ENCODE measurements at places on chromosomes 1 and 21.
A peak's percentile ranks its signal among the peaks of the same experiment; 100 is the strongest.

- no peak for DNase-seq
- no peaks in the 10 kb centered on the region for H3K36me3 ChIP-seq
- H3K27me3 ChIP-seq: no peaks in the 10 kb centered on the region
- peak overlapping the region; percentile 96 for H3K4me3 ChIP-seq
- H3K27ac ChIP-seq: peak overlapping the region; percentile 28
- peaks cover 9% of the 10 kb centered on the region for H3K4me1 ChIP-seq
Measured at GRCh38 chr21:32726839-32727686, 750 bp downstream of the SYNJ1 start.

DNA sequence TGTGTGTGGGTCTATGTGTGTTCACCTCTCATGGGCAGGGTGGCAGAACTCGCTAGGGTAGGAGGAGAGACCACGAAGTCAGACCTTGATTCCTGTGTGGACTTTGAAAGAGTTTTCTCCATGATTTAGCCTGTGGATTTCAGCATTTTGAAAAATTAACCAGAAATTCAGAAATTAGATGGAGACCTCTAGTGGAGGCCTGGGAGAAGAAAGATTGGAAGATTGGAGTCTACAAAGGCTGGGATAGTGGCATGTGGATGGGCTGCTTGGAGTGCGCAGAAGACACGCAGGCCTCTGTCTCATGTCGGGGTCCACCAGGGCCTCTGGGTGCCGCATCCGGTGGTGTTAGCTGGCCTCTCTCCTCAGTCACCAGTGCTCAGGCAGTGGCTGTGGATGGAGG is 18.9 kb upstream of the IGSF5 start:
- peaks cover 10% of the 10 kb centered on the region for H3K4me1 ChIP-seq
- no peak for DNase-seq
- no peaks in the 10 kb centered on the region for H3K27me3 ChIP-seq
- H3K27ac ChIP-seq: 0 out of 2 replicates have a peak overlapping the region, but pooled peaks have one; percentile 55

GRCh38 chr1:5754817-5755551 is 237.2 kb downstream of the NPHP4 start:
- no peak overlapping the region for H3K27ac ChIP-seq
- H3K27me3 ChIP-seq: peaks cover 3% of the 10 kb centered on the region
- H3K36me3 ChIP-seq: no peaks in the 10 kb centered on the region
- peaks cover 37% of the 10 kb centered on the region for H3K4me1 ChIP-seq

- H3K4me1 ChIP-seq: peaks cover 31% of the 10 kb centered on the region
- DNase-seq: no peak
- H3K4me3 ChIP-seq: no peak overlapping the region
Measured at GRCh38 chr1:166170075-166170474, 3.3 kb upstream of the FAM78B start.

GRCh38 chr1:205794011-205794730 is 18.8 kb downstream of the SLC41A1 start:
- H3K27me3 ChIP-seq: no peaks in the 10 kb centered on the region
- H3K27ac ChIP-seq: no peak overlapping the region
- H3K4me1 ChIP-seq: 0 out of 2 replicates have a peak, but pooled peaks cover 6% of the 10 kb centered on the region
- H3K36me3 ChIP-seq: peaks cover 51% of the 10 kb centered on the region
- no peak overlapping the region for H3K4me3 ChIP-seq

- no peak overlapping the region for H3K27ac ChIP-seq
- peaks cover 53% of the 10 kb centered on the region for H3K27me3 ChIP-seq
- H3K36me3 ChIP-seq: no peaks in the 10 kb centered on the region
- H3K4me1 ChIP-seq: peaks cover 11% of the 10 kb centered on the region
Measured at GRCh38 chr1:41662061-41662764, 177.7 kb upstream of the EDN2 start.

GRCh38 chr1:87284456-87285240 is 44.0 kb upstream of the LMO4 start:
- no peaks in the 10 kb centered on the region for H3K36me3 ChIP-seq
- H3K27me3 ChIP-seq: no peaks in the 10 kb centered on the region
- no peak overlapping the region for H3K27ac ChIP-seq
- no peak for DNase-seq

DNA sequence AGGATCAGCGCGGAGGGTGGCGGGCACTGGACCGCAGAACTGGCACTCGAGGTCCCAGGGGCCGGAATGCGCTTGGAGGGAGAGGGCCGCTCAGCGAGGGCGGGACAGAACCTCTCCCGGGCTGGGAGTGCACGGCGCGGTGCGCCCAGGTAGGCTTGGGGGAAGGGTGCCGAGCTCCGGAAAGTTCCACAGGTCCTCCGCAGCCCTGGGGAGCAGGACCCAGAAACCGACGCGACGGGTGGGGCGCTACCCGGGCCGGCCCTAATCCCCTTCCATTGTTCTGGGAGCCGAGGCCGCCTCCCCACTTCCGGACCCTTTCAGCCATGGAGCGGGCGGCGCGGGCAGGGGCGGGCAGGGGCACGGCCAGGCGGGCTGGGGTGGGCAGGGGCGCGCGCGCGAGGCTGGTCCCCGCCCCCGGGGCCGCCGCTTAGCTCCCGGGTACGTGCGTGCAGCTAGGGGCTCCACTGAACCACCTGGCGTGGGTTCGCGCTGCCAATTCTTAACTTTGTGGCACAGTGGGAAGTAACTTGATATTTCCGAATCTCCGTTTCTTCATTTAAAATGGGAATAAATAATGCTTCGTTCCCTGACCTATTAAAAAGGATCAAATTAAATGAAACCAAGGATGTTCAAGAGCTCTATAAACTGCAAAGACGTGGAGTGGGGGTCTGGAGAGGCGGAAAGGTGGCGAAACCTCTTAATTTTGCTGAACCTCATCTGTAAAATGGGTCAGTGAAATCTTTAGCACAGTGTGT is 20.7 kb downstream of the LGR6 start:
- H3K4me3 ChIP-seq: peak overlapping the region; percentile 87
- H3K36me3 ChIP-seq: no peaks in the 10 kb centered on the region
- peaks cover 20% of the 10 kb centered on the region for H3K27me3 ChIP-seq
- DNase-seq: peak; percentile 61
- peaks cover 18% of the 10 kb centered on the region for H3K4me1 ChIP-seq

GRCh38 chr1:81452693-81453366 is 347.9 kb upstream of the ADGRL2 start:
- H3K4me3 ChIP-seq: no peak overlapping the region
- H3K27ac ChIP-seq: no peak overlapping the region
- no peaks in the 10 kb centered on the region for H3K36me3 ChIP-seq
- H3K4me1 ChIP-seq: peaks cover 28% of the 10 kb centered on the region
- no peak for DNase-seq

DNA sequence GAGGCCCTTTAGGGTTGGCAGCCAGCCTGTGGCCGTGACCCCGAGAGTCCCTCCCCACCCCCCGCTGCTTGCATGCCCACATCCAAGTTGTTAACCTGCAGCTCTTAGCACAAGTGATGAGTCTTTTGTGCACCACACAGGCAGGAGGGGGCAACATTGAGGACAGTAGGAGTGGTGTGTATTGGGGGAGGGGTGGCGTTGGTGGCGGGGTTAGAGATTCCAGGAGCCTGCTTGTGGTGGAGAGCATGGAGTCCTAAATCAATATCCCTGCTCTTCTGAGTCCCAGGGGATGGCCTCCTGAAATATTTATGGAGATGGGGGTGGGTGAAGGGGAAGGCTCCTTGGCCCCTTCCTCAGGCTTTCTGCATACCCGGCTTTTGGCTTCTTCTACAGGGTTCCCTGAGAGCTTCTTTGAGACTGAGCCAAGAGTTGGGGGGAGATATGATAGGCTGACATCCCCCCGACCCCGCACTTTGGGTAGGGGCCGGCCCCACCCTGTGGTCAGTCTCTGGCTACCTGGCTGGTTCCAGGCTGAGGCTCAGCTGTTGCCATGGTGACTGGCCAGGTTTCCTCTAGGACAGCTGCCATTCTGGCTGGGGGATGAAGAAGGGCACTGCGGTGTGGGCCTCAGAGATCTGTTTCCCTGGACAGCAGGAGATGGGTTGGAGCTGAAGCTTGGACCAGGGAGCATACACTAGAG is 5.0 kb downstream of the CHRNB2 start:
- peaks cover 5% of the 10 kb centered on the region for H3K36me3 ChIP-seq
- H3K4me1 ChIP-seq: peaks cover 23% of the 10 kb centered on the region
- no peak overlapping the region for H3K27ac ChIP-seq
- DNase-seq: peak; percentile 23
- H3K4me3 ChIP-seq: no peak overlapping the region
- peaks cover 14% of the 10 kb centered on the region for H3K27me3 ChIP-seq

DNA sequence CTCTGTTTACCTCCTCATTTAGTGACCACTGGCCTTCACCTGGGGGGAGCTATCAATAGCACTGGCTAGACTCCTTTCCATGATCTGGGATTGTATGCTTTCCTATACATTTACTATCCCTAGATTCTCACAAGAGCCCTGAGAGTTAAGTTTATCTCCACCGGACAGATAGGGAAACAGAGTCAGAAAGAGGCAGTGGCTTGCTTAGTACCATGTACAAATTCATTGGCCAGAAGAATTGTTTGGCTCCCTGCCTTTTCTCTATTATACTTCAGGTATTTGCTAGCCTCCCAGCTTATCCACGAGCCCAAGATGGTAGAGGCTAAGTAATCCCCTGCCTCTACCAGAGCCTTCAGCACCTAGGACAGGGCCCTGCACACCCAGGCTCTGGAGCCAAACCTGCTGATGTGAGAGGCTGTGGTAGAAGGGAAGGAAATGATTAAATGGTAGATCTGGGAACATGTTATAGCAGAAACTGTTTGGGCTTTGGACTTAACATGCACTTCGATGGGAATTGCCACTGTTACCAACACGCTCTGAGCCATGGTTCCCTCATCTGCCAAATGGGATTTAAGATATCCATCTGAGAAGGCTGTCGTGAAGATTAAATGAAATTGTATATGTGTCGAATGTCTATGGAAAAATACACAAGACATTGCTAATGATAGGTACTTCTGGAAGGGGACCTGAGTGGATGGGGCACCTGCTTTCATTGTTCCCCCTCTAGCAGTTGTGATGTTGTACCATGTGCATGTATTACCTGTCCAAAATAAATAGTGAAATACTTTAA is 3.1 kb upstream of the BLACAT1 start:
- peaks cover 4% of the 10 kb centered on the region for H3K27me3 ChIP-seq
- no peak overlapping the region for H3K4me3 ChIP-seq
- no peak overlapping the region for H3K27ac ChIP-seq
- H3K4me1 ChIP-seq: peaks cover 23% of the 10 kb centered on the region

GRCh38 chr1:29487291-29487690 is 251.0 kb downstream of the PTPRU start:
- H3K27ac ChIP-seq: no peak overlapping the region
- no peak for DNase-seq
- H3K4me1 ChIP-seq: peaks cover 12% of the 10 kb centered on the region
- no peak overlapping the region for H3K4me3 ChIP-seq
- H3K36me3 ChIP-seq: no peaks in the 10 kb centered on the region

DNA sequence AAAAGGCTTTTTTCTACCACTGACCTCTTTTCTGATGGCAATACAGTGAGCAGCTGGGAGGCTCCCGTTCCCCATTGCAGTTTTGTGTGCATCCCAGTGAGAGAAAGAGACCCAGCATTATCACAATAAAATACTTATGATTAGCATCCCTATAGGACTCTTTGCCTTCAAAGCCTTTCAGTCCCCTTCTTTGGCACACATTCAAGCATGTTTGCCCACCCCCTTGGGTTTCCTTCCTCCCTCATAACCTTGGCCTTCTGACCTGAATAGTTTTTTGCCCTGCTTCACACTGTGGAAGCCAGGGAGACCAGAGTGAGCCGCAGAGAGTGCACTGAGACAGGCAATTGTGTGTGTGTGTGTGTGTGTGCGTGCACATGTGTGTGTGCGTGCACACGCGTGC is 13.2 kb upstream of the PLXNA2 start:
- peaks cover 27% of the 10 kb centered on the region for H3K4me1 ChIP-seq
- H3K36me3 ChIP-seq: peaks cover 12% of the 10 kb centered on the region
- H3K27ac ChIP-seq: no peak overlapping the region
- H3K4me3 ChIP-seq: no peak overlapping the region
- H3K27me3 ChIP-seq: peaks cover 55% of the 10 kb centered on the region
- DNase-seq: no peak

DNA sequence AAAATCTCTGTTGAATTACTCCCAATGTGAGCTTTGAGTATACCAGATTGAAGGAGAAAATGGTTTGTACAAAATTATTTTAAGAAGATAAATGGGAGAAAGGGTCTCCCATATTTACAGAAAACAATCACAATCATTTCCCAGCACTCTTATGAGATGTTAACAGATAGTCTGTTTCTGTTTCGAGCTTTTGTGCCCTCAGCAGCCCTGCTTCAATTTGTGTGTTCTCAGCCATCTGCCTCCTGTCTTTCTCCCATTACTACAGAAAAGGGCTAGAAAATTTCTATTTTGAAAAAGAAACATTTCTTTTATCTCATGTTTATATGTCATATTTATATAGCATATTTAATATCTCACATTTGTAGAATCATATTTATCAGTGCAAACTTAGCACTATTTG is 498.4 kb downstream of the TTLL7 start:
- no peaks in the 10 kb centered on the region for H3K27me3 ChIP-seq
- no peaks in the 10 kb centered on the region for H3K36me3 ChIP-seq
- H3K4me3 ChIP-seq: no peak overlapping the region

DNA sequence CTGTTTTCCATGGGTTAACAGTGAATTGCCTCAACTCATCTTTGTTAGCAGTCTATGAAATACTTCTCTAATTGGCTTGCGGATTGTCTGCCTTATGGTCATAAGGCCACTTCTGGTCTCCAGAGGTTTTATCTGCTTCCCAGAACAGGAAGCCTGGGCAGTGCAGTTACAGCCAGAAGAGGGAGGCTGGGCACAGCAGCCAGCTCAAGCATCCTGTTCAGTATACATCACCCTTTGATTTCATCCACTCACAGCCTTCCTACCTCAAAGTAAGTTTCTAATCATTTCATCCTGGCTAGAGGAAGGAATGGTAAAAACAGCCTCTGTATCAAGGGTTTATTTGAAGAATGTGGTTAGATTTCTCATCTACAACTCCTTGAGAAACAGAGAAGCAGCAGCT is 311.5 kb upstream of the DEPDC1 start:
- H3K27ac ChIP-seq: no peak overlapping the region
- DNase-seq: no peak
- no peak overlapping the region for H3K4me3 ChIP-seq
- no peaks in the 10 kb centered on the region for H3K36me3 ChIP-seq
- no peaks in the 10 kb centered on the region for H3K27me3 ChIP-seq
- H3K4me1 ChIP-seq: peaks cover 4% of the 10 kb centered on the region

DNA sequence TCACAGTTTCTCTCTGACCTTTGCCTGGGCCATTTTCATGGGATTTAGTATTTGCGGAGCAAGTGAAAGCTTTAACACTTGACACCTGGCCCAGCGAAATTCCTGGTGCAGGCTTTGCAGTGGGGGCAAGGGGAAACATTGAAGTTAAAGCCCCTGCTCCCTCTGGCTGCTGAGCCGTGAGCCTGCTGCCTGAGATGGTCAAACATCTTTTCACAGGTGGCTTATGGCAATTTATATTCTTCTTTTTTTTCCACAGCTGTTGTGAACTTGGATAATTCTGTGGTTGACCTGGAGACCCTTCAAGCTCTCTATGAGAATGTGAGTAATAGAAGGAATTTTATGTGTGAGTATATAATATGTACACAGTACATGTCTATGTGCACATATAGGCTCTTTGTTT is 202.9 kb downstream of the FMN2 start:
- H3K27ac ChIP-seq: no peak overlapping the region
- H3K4me3 ChIP-seq: no peak overlapping the region
- DNase-seq: peak; percentile 58
- H3K36me3 ChIP-seq: no peaks in the 10 kb centered on the region
- no peaks in the 10 kb centered on the region for H3K27me3 ChIP-seq
- H3K4me1 ChIP-seq: peaks cover 8% of the 10 kb centered on the region

- no peak overlapping the region for H3K4me3 ChIP-seq
- peaks cover 75% of the 10 kb centered on the region for H3K36me3 ChIP-seq
- DNase-seq: no peak
- no peak overlapping the region for H3K27ac ChIP-seq
- H3K27me3 ChIP-seq: no peaks in the 10 kb centered on the region
- no peaks in the 10 kb centered on the region for H3K4me1 ChIP-seq
Measured at GRCh38 chr1:156268336-156268735, 14.3 kb downstream of the SMG5 start.
